ENCODE measurements at places on chromosomes 5 and 9.

GRCh38 chr5:22319798-22320197 is 533.3 kb downstream of the CDH12 start:
- no peak for DNase-seq

GRCh38 chr5:11037080-11037479 is 276.0 kb upstream of the DAP start:
- DNase-seq = no peak

DNA sequence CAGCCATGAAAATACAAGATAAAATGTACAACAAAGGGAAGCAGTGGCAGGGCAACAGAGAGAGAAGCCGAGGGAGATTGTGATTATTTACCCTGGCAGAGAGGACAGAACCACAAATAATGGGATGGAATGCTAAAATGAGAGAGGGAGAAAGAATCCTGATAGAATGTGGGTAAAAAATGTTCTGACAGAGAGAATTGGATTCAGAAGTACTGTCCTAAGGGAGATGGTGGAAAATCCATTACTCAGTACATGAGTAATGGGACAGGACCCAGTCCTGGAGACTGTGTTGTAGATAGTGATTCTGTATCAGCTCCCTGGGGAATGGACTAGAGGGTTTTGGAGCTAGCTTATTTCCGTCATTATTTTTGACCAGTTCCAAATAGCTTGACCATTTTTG is 831.5 kb downstream of the MAT2B start:
- DNase-seq = no peak

DNA sequence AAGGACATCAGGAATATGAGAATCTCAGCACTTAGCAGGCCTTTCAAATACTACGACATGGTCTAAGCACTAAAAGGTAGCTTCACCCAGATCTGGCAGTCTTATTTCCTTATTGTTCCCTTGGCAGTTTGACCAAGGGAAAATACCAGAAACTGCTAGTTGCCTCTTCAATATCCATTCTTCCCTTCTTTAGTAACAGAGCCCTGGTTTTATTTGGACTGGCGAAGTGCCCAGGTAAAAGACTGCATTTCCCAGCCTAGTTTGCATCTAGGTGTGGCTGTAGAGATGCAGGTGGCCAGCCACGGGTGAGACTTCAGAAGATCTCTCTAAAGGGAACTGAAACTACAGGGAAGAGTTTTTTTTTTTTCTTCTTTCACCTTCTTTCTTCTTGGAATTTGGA is 21.6 kb downstream of the DMRT2 start:
- DNase-seq = no peak

DNA sequence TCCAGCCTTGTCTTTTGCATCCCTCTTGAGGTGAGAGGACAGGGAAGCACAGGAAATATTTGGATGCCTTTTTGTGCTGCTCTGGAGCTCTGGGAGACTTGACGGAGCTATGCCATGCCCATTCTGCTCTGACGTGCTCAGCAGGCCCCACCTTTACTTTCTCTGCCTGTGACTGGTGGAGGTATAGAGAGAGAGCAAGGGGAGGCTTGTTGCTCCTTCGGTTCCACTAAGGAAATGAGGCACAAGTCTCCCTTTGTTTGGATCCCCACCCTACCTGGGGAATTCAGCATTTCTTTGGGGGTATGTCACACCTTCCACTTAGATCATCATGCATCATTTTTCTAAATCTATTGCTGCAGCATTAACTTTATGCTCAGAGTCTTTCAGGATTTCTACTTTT is 121.8 kb upstream of the CNTLN start:
- no peak for DNase-seq

GRCh38 chr5:143312822-143313221 is 90.7 kb downstream of the NR3C1 start:
- DNase-seq = no peak

GRCh38 chr5:5141625-5142525 is 1.7 kb downstream of the ADAMTS16 start:
- no peak for DNase-seq

GRCh38 chr5:85670417-85670816 is 947.3 kb upstream of the COX7C start:
- no peak for DNase-seq

GRCh38 chr5:151094852-151095245 is 14.0 kb upstream of the TNIP1 start:
- no peak for DNase-seq

- no peak for DNase-seq
These were observed 16.1 kb upstream of the SPOCK1 start for GRCh38 chr5:137515238-137515637.

- DNase-seq = no peak
These were observed 35.0 kb upstream of the ADAMTSL1 start for GRCh38 chr9:18438951-18439350.

DNA sequence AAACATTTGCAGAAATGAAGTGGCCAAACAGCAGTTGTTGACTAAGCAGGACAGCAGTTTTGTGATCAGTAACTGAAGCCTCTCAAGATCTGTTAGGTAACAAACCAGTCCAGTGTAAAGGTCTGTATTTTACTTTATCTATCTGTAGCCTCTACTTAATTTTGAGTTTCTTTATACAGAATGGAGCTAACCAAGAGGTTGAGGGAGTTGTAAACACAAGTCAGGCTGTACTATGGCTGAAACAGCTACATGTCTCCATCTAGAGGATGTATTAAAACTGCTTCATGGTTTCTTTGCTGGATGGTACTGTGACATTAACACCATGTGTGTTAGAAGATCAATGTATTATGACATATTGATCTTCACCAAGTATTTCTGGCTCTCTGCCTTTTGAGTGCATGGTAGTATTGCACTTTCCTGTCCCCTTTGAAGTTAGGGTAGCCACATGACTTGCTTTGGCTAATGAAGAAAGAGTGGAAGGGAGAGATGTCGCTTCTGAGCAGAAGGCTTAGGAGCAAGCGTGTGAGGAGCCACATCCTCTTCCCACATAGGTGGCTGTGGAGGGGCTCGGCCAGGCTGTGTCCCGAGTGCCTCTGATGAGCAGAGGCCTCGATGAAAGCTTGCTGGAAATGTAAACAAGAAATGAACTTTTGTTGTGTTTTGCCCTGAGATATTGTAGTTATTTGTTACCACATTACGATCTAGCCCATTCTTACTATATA is 105.6 kb upstream of the PCA3 start:
- peak; percentile 52 for DNase-seq

DNA sequence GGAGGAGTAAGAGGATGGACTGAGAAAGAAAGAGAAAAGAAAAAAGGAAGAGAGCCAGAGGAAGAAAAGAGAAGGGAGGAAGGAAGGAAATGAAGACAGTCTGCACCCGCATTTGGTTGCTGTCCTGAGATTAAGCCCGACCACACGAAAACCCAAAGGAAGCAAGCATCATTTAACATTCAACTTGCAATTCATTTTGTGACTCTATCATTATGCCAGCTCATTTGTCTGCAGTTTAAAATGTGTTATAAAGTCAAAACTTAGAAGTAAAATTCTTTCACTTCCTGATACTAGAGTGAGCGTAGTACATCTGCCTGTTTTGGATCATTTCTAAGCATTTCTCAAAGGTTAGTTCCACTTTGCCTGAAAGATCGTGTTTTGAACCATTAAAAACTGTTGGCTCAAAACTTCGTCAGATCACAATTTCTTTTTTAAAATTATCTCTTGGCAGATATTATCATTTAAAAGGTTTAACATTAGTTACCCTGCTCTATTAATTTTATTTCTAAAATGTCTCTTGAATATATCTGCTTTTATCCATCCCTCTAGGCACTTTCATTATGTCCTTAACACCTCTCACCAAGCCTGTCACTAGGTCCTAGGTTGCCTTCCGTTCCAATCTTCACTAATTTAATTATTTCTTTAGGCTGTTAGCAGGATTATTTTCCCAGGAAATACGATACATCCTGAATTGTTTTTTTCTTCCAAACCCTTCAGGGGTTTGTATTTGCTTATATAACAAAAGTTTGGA is 240.9 kb downstream of the TLE4 start:
- DNase-seq = peak; percentile 25

GRCh38 chr5:112685386-112685785 is 52.3 kb upstream of the APC start:
- no peak for DNase-seq

DNA sequence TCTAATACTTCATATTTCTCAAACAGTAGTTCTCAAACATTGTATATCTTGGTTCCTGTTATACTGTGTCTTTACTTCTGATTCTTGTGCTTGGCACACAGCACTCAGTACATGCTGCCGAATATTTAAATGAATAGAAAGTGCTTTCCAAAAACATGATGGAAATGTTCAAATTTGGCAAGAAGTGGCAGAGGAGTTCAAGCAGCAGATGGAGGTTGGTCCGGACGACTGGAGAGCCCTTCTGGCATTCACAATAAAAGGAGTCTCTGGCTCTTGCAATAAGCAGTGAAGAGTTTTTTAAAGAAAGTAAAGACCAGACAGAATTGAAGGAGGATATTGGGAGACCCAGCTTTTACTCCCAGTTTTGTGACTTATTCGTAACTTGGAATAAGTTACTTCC is 36.3 kb downstream of the TSTD2 start:
- no peak for DNase-seq

Measured in GF-D8 (cell line).